GM12865 (cell line): ENCODE measurements at places on chromosomes 12 and 14.

- no peak for DNase-seq
Measured at GRCh38 chr14:55556929-55557623, 22.9 kb upstream of the KTN1 start.

DNA sequence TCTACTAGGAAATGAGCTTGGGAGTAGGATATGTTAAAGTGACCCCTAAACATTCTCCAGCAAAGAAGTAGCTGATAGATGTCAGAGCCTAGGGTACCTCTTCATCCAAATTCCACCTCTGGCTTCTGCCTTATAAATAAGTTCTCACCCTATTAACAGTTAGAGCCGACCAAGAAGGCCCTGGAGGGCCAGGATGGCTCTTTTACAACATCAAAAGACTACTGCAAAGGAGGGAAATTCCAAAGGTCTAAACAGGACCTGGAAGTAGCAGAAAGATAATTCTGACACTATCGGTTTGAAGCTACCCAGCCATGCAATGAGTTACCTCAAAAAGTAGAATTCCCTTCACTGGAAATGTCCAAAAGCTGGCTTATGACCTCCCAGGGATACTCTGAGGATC is 90.0 kb downstream of the PPM1H start:
- DNase-seq: no peak

GRCh38 chr14:61343991-61344405 is 22.6 kb downstream of the PRKCH start:
- peak; percentile 56 for DNase-seq

DNA sequence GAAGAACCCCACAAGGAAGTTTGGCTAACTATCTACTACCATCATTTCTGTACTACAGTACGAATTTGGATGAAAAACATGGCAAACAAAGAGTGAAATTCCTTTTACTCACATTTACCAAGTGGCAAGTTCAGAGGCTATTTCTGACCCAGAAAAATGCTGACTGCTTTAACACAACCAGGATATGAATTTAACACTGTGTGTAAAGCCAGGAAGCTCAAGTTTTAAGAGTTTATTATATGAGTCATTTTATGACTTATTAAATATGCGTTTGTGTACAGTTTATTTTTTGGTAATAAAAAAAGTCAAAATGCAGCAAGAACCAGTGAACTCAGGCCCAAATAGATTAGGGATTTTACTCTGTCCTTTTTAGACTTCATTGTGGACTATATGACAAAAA is 58.4 kb upstream of the STAC3 start:
- DNase-seq: no peak

GRCh38 chr14:104870368-104871144 is 5.5 kb downstream of the CEP170B start:
- DNase-seq: no peak

DNA sequence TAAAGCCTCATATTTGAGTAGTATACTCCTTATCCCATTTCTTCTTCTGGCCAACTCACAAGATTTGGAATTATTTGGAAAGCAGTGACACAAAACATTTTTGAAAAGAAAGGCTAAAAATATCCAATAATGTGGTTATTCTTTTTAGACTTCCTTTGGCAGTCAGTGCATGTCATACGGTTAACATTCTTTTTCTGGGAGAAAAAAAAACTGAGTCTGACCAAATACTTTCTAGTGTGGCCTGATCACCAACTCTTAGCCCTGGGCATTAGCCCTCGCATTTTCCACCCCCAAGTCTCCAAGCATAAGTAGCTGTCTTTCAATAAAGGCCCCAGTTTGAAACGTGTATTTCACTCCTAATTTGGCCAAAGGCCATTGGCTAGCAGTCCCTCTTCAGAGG is 5.9 kb downstream of the RASSF3 start:
- DNase-seq: no peak

- no peak for DNase-seq
Measured at GRCh38 chr14:35835208-35835982, 9.3 kb downstream of the BRMS1L start.

- DNase-seq: no peak
Measured at GRCh38 chr12:107058190-107058589, 35.2 kb downstream of the CRY1 start.

- DNase-seq: no peak
Measured at GRCh38 chr14:21081521-21082142, 11.5 kb downstream of the ARHGEF40 start.

- peak; percentile 17 for DNase-seq
Measured at GRCh38 chr12:19223018-19223417, 93.5 kb downstream of the PLEKHA5 start.
